Stimulated activated CD8-positive, alpha-beta memory T cell treated with anti-CD3 and anti-CD28 coated beads, Interleukin-15, amount 100 ng/mL, for 48 hours (primary cell): ENCODE measurements at places on chromosomes 16 and 17.

GRCh38 chr17:56887105-56887504, 26.7 kb downstream of the TRIM25 start:
- no peak for DNase-seq

GRCh38 chr17:82876602-82877379, 37.0 kb upstream of the ZNF750 start:
- no peak for DNase-seq

DNA sequence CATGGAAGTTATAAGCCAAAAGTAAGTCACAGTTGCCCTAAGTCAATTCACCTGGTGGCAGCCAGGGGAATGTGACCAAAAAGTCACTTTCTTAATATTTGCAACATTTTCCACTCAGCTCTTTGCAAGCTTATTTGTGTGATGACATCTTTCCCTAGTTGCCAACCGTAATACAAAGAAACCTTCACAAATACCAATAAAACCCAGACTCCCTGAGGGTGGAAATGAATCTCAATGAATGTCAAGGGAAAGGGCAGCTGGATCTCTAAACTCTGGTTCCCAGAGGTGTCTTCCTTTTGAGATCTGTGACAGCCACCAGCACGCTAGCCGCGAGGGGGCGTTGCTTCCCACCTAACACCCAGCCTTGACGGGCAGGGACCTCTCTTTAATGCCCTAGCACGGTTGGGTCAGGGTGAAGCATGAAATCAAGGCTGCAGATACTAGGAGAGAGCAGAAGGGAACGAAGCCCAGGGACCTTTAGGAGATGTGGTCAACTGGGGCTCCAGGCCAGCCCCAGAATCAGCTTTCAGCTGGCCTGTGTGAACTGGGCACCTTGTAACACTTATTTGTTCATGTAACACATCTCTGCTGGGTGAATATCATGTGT, 82.2 kb downstream of the CMC2 start:
- peak; percentile 35 for DNase-seq

DNA sequence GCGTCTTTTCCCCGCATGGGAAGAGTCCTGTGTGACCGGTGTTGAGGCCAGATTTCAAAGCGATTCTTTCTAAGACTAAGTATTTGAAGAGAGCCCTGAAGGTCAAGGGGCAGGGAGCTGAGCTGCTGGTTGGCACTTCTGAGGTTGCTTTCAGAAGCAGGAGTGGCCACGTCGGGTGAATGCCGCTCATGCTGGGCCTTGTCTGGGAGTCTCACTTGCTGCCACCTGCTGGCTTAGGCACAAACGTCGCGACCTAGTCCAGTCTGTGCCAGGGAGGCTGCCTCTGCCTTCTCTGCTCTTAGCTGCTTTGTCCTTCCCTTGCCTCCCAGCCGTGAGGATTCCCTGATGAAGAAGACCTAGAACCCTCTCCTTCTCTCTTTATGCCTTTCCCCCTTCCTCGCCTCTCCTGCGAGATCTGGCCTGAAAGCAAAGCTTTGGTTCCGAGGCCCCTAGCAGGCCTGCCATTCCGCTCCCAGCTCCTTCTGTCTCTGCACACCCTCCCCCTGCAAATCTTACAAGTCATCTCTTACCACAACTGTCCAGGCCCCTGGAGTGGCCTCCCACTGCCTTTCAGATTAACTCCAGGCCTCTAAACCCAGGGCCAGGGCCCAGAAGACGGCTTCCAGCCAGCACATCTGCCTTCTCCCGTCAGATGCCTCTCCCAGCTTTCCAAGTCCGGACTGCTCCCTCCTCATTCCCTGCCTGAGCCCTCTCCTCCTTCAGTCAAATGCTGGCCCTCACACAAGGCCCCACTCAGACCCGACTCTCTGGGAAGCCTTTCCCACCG, 11.4 kb downstream of the CTNS start:
- DNase-seq: peak; percentile 33

DNA sequence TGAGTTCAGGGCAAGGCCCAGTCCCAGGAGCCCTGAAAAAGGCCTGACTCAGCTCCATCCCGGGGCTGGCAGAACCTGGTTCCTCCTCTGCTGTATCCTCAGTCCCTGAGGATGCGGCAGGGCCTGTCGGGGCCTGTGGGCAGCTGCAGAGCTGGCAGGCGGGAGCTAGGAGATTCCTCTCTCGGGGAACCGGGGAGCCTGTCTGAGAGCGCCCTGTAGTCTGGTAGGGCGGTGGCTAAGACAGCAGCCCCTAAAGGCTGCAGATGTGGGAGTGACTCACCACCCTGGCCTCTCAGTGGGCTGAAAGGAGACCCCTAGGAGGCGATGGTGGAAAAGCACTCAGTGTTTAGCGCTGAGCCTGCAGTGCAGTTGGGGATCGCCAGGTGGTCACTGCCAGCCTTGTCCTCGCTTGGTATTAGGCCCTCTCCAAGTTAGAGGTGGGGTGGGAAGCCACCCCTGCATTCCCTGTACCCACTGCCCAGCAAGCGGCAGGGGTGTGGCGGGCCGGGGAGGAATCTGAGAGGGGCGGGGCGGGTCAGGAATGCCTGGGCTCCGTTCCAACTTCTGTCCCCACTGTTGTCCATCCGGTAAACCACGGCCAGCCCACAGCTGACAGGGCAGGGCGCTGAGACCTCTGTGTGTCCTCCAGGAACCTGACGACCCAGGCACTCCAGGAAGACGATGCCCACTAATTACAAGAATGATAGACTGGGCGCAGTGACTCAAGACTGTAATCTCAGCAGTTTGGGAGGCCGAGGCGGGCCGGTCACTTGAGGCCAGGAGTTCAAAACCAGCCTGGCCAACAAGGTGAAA, 29.5 kb upstream of the CDH1 start:
- DNase-seq: no peak
